ENCODE measurements at places on chromosomes 5 and 9. TPM values are rescaled to one million over a fixed set of nuclear protein-coding genes. Genes with fewer than 3 reads are reported as not detected.

- no peak for DNase-seq
Observed at GRCh38 chr9:81601639-81602623, 87.4 kb downstream of the TLE1 start.

GRCh38 chr5:15520856-15521255 is 20.9 kb downstream of the FBXL7 start:
- DNase-seq = no peak

GRCh38 chr5:150639751-150640150 is 709 bp upstream of the SYNPO start:
- no peak for DNase-seq

DNA sequence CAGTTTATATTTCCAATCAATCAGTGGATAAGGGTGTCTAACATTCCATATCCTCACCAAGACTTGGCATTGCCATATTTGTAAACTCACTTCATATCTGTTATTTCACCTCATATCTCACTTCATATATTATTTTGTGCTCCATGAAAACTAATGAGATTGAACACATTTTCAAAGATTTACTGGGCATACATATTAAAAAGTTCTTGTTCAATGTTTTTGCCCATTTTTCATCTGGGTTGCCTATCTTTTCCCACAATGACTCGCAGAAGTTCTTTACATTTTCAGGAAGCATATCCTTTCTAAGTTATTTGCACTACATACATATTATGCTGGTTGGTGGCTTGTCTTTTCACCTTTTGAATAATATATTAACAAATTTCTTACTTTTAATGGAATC is 15.3 kb downstream of the ZNF510 start:
- no peak for DNase-seq

- no peak for DNase-seq
Observed at GRCh38 chr5:53924392-53924791, 364.0 kb downstream of the NDUFS4 start.

DNA sequence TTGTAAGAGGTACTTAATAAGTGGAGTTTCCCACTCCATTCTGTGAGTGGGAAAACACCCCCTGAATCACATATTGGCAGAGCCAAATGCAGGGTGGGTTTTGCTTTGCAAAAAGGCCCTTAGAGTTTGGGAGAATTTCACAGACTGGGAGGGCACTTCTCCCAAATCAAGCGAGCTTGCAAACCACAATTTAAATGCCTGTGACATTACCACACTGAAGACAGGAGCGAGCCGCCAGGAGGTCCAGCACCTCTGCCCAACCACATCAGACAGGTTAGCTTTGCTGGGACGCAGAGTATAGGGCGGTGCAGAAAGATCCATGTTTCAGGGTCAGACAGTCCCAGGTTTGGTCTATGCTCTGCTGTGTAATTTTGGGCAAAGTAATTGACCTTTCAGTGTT is 2.3 kb downstream of the ALAD start:
- DNase-seq = no peak

DNA sequence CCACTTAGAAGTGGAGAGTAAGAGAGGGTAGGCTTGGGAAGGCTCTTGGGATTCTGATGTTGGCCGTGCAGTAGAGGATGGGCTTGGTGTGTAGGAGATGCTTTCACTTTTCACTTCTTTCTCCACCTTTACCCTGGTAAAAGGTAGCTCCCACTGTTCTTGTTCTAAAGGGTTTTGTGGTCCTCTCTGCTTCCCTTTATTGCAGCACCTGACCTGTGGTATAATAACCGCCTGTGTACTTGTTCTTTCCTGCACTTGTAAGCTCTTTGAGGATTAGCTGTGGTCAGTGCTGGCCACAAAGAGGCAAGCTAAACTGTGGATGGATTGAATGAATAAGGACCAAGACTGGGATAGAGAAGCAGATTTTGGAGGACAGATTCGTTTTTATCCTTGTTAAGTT is 25.2 kb downstream of the KDM4C start:
- DNase-seq = no peak

GRCh38 chr9:98484162-98484561 is 224.6 kb downstream of the GABBR2 start:
- no peak for DNase-seq

Gene PCDHGA11
- 1.1 TPM for total RNA-seq

Gene LCN6
- total RNA-seq = not detected

Data from activated B cell treated with CpG ODN at 0.5 μM for 24 hours (primary cell).